ENCODE measurements at places on chromosomes 2 and 18.

- no peak for DNase-seq
Measured at GRCh38 chr18:8858888-8859511, 153.6 kb downstream of the MTCL1 start.

DNA sequence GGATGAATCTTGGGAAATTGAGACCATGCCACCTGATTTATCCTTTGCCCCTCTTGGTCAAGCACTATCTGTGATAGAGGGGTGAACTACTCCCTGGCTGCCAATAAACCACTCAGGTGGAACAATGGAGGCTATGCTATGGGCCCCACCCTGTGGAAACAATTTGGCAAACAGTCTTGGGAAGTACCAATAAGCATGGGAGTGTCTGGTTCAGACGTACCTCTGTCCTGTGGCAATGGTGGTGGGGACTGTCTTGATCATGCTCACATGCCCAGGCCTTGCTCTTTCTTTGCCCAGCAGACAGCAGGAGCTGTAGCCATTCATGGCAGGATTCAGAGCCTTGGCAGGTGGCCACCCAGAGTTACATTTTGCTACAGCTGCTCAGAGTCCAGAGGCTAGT is 658.7 kb downstream of the KCNJ3 start:
- no peak for DNase-seq

DNA sequence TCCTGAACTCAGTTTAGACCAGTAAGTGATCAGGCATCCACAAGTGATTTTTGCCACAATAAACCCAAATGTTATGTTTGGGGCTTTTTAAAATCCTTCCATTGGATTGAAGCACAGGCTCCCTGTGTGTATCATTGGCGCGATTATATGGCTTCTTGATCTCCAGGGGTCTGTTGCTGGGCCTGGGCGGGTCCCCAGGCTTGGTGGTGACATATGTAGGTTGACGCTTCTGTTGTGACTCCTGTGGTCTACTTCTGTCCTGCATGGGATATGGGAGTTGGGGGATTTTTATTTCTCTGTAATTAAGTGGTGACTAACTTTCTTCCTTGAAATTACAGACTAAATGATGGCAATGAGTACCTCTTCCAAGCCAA is 56.2 kb upstream of the EML6 start:
- no peak for DNase-seq

GRCh38 chr2:129347486-129348217 is 631.8 kb upstream of the RAB6C start:
- no peak for DNase-seq

- no peak for DNase-seq
Measured at GRCh38 chr2:190683802-190684201, 34.9 kb downstream of the NAB1 start.

DNA sequence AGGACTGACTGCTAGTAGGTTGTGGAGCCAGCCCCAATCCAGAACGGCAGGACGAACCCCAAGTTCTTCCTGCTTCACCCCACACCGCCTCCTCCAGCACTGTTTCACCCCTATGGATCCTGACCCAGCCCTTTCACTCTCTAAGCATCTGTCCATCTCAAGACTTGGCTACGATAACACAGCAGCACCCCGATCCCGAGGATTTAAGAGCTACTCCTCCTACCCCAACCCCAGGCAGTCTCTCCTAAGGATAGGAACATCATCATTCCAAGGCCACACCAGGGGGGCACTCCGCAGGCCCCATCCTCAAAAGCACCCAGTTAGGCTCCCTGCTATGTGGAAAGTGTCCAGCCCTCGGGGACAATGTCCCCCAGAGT is 645 bp downstream of the KCTD18 start:
- no peak for DNase-seq

GRCh38 chr18:23071285-23071684 is 64.0 kb upstream of the CABLES1 start:
- no peak for DNase-seq

DNA sequence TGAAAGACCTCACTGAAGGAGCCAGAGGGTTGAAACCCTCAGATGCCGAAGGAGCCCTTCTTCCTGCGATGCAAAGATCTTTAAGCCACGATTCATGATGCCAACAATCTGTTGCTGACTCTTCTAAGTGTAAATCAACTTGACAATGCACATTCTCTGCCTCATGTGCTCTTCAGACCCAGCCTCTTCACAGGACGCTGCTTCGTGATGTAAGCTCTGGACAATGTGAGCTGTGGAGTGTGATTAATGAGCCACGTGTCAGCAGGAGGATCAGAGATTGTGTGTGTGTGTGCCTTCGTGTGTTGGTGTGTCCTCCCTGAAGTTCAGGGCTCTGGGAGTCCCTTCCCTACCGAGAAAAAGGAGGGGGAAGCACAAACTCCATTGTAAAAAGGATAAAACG is 26.5 kb upstream of the TWIST2 start:
- no peak for DNase-seq

- DNase-seq = no peak
Measured at GRCh38 chr18:5150894-5151293, 46.2 kb downstream of the AKAIN1 start.

- DNase-seq = peak; percentile 39
Measured at GRCh38 chr2:232487385-232488096, at the start of gene ECEL1. Gene ECEL1 (minus strand): TSS chr2:232487834. CDS start chr2:232486653, 1,181 bp downstream.

GRCh38 chr2:230785346-230785745 is 72.7 kb downstream of the CAB39 start:
- DNase-seq = no peak

DNA sequence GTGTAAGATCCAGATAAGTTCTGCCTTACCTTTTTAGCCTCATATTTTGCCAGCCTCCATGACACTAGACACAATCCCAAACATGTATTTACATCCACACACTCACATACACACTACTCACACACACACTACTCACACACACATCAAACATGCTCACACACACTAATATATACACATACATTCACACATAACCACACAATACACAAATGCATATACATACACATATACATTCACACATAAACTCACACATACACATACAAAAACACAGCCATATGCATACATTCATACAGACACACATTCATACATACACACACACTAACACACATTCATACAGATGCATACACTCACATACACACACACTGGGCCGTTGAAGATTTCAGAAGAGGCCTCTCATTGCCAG is 109.5 kb downstream of the MAIP1 start:
- no peak for DNase-seq

GRCh38 chr2:232481322-232482140 is 6.1 kb downstream of the ECEL1 start:
- no peak for DNase-seq

DNA sequence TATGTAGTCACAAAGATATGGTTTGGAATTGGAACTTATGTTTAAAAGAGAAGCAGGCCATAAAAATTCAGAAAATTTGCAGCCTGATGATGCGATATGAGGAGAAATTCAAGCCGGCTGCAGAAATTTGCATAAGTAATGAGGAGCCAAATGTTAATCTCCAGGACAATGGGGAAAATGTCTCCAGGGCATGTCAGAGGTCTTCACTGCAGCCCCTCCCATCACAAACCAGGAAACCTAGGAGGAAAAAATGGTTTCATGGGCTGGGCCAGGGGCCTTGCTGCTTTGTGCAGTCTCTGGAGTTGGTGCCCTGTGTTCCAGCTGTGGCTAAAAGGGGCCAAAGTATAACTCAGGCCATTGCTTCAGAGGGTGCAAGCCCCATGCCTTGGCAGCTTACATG is 28.4 kb downstream of the TACR1 start:
- DNase-seq = no peak

DNA sequence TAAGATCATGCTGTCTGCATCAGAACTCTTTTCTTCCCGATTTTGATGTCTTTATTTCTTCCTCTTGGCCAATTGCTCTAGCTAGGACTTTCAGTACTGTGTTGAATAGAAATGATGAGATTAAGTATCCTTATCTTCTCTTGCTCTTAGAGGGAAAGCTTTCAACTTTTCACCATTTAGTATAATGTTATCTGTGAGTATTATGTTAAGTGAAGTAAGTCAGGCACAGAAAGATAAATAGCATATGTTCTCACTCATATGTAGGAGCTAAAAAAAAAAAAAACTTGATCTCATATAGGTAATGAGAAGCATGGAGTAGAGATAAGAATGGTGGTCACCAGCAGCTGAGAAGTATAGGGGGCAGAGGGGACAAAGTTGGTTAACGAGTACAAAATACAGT is 1089.5 kb downstream of the TDRD15 start:
- DNase-seq = no peak

GRCh38 chr2:45851576-45852304 is 200.3 kb downstream of the PRKCE start:
- DNase-seq = no peak

DNA sequence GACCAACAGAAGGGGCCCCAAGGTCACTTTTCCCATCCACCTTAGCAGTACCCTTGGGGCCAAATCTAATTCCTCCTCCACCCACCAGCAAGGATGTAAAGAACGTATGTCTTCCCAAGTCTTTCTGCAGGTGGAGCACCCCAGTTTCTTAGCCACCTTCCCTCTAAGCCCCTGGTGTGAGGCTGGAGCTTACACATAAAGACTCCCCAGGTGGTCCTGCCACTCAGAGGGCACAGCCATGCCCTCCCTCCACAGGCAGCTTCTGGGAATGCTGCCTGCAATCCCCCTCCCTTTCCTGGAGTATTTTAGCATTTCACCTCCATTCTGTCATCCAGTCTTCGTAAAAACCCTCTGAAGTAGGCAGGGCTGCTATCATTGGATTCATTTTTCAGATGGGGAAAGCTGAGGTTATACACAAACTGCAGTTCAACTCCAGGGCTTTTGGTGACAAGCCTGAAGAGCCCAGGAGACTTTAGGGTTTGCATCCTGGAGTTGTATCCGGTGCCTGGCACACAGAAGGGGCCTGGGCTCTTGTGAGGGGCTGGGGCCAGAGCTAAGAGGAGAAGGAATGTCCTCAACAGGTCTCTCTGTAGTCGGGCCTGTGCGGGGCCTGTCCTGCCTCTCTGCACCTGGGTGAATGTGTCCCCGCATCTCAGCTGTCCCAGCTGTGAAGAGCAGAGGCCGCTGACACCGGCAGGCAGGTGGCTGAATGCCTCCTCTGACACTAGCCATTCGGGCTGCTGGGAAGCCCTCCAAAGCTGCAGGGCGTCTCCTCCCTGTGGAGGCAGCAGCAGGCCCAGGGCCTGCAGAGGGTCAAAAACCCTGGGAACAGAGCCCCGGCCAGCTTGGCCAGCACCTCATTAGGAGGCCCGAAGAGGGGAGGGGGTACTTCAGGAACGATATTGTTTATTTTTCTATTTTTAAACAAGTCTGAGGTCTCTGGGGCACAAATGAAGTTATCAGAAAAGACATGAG is 27.6 kb downstream of the CIB4 start:
- no peak for DNase-seq

DNA sequence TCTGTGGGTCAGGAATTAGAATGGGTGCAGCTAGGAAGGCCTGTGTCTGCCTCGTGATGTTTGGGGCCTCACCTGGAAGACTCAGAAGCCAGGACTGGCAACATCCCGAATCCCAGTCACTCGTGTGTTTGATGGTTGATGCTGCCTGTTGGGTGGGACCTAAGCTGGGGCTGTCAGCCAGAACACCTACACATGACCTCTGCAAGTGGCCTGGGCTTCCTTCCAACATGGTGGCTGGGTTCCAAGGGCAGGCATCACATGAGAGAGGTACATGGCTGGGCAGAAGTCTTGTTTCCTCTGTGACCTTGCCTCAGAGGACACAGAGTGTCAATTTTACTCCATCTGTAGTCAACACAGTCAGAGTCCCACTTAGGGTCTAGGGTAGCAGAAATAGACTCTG is 177.8 kb downstream of the GBX2 start:
- DNase-seq = no peak

DNA sequence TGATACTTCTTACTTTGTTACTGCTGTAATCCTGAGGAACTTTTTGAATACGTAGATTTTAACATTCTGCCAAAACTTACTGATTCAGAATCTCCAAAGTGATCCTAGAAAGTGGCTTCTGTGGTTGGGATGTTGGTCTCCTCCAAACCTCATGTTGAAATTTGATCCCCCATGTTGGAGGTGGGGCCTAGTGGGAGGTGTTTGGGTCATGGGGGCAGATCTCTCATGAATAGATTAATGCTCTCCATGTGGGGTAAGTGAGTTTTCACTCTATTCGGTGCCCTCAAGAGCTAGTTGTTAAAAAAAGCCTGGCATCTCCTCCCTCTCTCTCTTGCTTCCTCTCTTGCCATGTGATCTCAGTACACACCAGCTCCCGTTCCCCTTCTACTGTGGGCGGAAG is 329.9 kb downstream of the HRH4 start:
- no peak for DNase-seq

GRCh38 chr2:150888337-150888736 is 373.3 kb downstream of the RBM43 start:
- DNase-seq = no peak

GRCh38 chr18:45046961-45047360 is 366.3 kb downstream of the SETBP1 start:
- DNase-seq = no peak

DNA sequence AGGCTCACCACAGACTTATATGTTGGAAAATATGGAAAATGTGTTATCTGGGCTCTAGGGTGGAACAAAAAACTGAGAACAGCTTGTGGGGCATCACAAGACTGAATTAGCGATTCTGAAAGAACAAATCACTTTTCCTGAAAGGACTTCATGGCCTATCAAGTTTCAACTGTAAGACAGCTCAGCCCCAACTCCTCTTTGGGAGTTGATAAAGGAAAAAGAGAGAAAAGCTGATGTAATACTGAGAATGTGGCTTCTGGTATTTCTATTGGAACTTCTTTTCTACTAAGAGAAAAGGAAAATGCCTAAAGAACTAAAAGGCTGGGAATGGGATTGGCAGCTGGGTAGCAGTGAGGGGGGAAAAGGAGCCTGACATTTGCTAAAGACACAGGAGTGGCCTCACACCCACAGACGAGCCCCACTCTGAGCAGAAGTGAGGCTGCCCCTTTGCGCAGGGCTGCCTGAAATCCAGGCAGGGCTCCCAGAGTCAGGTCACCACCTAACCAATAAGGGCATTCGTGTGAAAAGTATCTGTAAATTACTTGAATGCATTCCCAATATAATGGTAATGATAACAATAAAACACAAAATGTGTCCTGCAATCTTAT is 75.6 kb downstream of the LRP2 start:
- DNase-seq = no peak

DNA sequence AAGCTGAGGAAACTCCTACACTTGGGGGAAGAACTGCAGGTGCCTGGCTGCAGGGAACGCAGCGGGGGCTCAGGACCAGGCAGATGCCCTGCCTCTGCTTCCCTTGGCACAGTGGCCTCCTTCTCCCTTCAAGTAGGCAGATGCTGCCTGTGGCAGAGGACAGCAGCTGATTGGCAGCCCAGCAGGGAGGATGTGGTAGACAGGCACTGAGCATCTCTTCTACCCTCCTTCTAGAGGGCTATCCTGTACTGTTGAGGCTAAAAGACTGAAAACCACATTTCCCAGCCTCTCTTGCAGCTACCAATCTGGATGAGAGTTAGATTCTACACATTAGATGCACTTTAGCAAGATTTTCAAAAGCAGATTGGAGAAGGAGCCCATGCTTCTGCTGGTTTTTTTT is 105.7 kb downstream of the MSH2 start:
- DNase-seq = no peak

DNA sequence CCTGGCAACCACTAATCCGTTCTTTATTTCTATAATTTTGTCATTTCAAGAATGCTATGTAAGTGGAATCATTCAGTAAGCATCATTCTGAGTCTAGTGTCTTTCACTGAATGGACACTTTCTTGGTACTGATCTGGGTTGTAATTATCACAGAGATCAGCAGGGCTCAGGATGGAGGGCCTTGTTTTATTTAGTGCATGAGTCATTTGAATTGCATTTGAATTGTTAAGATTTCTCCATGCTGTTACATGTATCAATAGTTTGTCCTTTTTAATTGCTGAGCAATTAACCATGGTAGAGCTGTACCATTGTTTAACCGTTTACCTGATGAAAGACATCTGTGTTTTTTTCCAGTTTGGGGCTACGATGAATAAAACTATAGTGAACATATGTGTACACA is 256.4 kb downstream of the THSD7B start:
- DNase-seq = no peak

GRCh38 chr2:151085181-151085611 is 176.5 kb downstream of the RBM43 start:
- DNase-seq = no peak
